EL (cell line): ENCODE measurements at places on chromosomes 1 and 21.

GRCh38 chr1:204151552-204152309 lies at the start of gene ETNK2:
TSS of gene ETNK2 (minus strand) at chr1:204152044. CDS start at chr1:204151852, 192 bp downstream.
- DNase-seq, result peak; percentile 59

- DNase-seq, result no peak
Measured at GRCh38 chr1:32896451-32896850, 4.7 kb downstream of the TMEM54 start.

GRCh38 chr1:116538544-116538943 lies 32.3 kb downstream of the CD58 start:
- DNase-seq, result peak; percentile 72

- no peak for DNase-seq
Measured at GRCh38 chr1:54173681-54174080, 20.9 kb upstream of the CDCP2 start.

GRCh38 chr1:111110197-111110899 lies 29.5 kb downstream of the DRAM2 start:
- DNase-seq, result peak; percentile 33

DNA sequence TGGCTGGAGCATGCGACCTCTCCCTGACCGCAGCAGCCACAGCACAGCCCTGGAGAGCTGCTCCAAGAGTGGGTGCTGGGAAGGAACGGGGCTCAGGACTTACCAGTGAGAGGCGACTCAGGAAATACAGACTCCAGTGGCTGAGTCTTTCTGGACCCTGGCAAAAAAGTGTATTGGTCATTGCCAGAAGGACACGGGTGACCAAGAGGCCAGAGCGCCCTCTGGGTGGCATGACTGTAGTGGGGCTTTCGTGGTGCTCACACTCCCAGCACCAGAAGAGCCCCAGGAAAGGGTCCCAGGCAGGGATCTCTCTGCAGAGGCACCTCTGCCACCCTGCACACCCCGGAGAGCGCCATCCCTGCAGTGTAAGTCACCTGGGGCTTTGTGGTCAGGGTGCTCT lies 8.9 kb upstream of the PRDM16 start:
- DNase-seq, result no peak
